ENCODE measurements at places on chromosomes 13 and 19.
A peak's percentile ranks its signal among the peaks of the same experiment; 100 is the strongest.

- no peak for DNase-seq
These were observed 24.2 kb downstream of the C19orf12 start for GRCh38 chr19:29690842-29691241.

DNA sequence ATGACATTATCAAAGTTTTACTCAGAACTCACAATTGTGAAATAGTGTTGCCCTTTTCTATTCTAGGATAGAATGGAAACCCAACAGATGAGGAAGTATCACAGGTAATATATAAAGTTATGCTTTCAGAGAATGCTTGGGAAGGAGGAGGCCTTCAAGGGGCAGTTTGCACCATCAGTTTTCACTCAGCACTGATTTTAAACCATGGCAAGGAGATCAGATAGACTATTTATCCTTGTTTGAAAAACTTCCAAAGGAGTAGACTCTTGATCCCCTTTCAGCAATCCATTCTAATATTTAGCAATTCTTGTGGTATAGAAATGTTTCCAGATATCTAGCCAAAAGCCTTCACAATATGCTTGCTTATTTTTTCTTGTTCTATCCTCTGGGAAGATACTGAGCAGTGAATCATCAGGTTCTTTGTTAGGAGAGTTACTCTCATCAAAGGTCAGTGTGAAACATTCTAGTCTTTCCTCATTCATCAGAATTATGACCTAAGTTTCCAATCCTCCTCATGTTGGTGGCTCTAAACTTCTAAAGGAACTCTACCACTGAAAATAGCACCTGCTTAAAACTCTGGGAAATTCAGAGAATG is 3.8 kb downstream of the GPC6 start:
- DNase-seq: no peak

DNA sequence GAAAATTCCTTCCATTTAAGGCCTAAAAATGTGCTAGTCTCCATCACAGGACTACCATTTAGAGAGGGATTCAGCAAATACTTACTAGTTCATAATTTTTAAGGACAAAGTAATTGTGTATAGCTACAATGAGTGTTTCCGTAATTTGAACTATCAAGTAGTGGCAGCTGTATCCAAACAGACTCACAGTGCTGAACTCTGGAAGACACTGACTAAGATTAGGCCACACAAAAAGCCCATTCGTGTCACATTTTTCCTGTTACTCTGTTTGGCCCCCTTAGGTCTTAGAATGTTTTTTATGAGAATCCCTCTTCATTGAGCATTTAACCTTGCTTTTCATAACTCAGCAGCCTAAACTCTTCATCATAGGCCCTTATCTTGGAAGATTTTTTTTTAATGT is 731.2 kb upstream of the PCDH9 start:
- DNase-seq: no peak

DNA sequence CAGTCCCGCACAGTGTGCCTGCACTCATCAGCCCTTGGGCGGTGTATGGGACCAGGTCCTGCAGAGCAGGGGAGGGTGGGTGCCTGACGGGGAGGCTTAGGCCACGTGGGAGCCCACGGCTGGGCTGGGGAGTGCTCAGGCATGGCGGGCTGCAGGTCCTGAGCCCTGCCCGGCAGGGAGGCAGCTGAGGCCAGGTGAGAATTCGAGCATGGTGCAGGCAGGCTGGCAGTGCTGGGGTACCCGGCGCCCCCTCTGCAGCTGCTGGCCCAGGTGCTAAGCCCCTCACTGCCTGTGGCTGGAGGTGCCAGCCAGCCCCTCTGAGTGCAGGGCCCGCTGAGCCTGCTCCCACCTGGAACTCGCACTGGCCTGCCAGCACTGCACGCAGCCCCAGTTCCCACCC is 630.9 kb upstream of the PCDH20 start:
- no peak for DNase-seq

DNA sequence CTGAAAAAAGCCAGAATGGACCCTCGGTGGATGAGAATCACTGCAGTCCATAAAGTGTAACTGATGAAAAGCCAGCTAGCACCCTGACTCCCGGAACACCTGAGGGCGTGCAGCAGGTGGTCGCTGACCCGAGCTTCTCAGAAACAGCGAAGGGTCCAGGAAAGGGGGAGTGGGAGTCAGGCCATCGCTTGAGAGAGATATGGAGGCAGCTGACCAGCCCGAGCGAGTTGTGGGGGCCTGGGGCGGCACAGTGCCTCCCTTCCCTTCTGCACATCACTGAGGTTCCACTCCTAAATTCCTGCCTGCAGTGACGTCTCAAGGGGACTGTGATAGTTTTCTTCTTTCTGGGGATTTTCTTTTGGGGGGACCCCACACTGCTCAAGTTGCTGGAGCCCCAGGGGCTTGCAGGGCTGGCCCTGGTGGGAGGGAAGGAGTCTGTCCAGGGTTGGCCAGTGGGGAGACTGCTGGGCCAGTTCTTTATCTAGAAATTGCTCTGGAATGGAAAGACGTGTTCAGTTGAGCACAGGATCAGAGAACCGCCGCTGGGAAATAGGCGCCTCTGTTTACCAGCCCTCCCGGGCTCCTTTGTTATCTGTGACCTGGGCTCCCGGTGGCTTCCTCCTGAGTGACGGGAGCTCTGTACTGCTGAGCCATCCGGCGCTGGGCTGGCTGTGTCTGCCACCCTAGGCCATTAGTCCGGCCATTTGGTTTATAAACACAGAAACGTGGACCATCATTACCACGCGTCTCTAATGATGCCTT is 71.3 kb downstream of the RAB20 start:
- no peak for DNase-seq

GRCh38 chr13:65633806-65634205 is 1596.3 kb downstream of the PCDH9 start:
- no peak for DNase-seq

- no peak for DNase-seq
These were observed 60.5 kb downstream of the CCNE1 start for GRCh38 chr19:29872224-29872731.

- no peak for DNase-seq
These were observed 35.8 kb upstream of the MEDAG start for GRCh38 chr13:30870049-30870884.

DNA sequence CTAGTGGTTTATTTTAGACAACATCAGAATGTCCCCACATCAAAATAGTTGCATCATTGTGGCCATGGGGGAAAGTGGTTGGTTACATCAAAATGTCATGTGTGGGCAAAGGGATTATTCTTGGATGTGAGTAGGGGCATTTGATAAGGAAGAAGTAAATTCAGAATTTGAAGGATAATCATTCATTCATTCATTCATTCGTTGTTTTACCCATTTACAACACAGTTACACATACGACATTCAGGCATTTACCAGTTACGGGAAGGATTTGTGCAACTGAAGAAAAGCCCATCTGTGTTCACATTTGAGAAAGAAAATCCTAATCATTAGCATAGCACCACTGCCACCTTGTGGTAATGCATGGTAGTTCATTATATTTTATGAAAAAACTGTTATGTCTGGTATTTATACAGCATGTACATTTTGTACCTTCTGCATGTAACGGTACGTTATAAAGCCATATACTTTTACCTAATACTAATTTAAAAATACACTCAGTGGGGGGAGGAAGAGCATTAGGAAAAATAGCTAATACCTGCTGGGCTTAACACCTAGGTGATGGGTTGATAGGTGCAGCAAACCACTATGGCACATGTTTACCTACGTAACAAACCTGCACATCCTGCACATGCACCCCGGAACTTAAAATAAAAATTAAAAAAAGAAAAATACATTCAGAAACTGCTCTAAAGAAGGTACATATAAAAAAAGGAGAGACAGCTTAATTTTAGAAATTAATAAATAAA is 62.1 kb downstream of the DGKH start:
- no peak for DNase-seq

- no peak for DNase-seq
These were observed 9.6 kb downstream of the CEBPA start for GRCh38 chr19:33292595-33293254.

- no peak for DNase-seq
These were observed 9.4 kb downstream of the ARMC6 start for GRCh38 chr19:19042732-19043280.

DNA sequence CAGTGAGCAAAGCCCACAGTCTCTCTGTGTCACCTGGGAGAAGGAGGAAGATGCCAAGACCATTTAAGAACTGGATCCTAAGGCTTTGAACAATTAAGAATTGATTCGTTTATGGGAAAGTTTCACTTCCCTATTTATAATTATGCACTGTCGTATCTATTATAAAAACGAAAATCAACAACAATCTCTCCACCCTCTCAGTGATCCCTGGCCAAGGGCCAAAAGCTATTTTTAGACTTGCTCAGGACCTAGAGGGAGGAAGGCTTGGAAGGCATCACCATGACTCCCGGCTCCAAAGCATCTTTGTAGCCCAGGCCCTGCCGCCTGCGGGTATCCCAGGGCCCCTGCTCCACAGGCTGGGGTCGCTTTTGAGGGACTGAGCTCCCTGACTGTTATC is 1.3 kb downstream of the RHPN2 start:
- no peak for DNase-seq

DNA sequence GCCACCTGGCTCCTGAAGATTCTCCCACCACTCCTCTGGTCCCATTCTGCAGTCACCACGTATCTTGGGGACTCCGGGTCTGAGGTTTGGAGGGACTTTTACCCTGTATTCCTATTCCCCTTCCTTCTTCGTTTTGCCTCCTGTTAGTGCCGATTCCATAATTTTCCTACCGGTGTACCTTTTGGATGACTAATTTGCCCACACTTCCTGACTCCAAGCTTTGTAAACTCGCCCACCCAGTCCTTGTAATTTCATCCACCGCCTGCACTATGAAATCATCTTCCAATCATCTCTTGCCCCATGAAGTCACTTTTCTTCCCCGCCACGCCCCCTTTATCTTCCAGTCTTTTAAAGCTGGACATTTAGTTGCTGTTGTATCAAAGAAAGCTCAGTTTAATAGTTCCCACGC is 572 bp downstream of the UCHL3 start:
- no peak for DNase-seq

GRCh38 chr19:7272856-7273578 is 21.2 kb downstream of the INSR start:
- no peak for DNase-seq

DNA sequence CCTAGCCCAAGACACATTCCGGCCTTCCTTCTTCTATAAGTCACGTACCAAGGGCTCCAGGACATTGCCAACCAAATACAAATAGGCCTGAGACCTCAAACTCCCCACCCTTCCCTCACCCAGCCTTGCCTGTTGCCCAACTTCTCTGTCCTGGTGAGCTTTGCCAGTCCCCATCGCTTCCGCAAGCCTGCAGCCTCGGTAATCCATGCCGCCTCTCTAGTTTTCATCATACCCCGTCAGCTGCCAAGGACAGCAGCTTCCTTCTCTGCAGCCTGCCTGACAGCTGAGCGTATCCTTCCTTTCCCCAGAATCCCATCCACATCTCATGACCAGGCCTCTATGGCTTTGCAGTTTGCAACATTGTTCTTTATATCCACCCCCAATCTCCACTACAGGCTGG is 36.6 kb upstream of the POMP start:
- DNase-seq: no peak

GRCh38 chr13:37492741-37493514 is 105.6 kb downstream of the POSTN start:
- no peak for DNase-seq

- peak; percentile 54 for DNase-seq
These were observed at the start of gene ZNF541 for GRCh38 chr19:47573071-47574026. TSS of gene ZNF541 (minus strand) at chr19:47573148. CDS start at chr19:47555856, 17,292 bp downstream.

- no peak for DNase-seq
These were observed 13.3 kb downstream of the ZNF816 start for GRCh38 chr19:52949422-52949821.

GRCh38 chr13:48975101-48975855 is 434 bp upstream of the FNDC3A start:
- no peak for DNase-seq

DNA sequence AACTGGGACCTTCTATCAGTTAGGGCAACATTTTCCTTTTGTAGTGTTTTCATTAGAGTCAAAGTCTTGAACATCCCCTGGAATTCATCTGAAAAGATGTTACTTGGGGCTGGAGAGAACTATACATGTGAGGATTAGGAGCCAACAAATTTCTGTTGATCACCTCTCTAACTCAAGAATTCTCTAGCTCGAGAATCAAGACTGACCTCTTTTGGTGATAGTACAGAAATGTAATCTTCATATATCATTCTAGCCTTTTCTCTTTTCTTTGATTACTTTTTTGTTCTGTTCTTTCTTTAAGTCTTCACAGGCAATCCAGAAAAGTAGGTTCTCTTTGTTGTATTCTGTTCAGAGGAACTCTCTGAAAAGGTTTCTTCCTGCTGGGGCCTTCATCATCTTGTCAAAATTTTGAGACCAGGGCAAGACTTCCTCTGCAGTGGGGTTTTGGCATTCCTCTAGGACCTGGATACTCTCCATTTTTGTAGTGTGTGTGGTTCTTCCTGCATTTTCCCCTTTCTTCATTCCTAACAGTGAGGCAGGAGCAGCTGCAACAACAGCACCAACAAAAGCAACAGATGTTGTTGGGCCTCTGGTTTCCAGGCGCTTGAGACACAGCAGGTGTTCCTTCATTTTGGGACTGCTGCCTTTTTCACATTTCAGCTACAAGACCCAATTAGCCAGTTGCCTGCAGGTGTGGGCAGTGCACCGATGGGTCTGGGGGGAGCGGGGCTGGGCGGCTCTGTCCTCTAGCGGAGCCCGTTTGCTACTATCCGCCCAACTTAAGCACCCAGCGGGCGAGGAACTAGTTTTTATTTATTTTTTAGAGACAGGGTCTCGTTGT is 26.2 kb downstream of the ELF1 start:
- DNase-seq: no peak

DNA sequence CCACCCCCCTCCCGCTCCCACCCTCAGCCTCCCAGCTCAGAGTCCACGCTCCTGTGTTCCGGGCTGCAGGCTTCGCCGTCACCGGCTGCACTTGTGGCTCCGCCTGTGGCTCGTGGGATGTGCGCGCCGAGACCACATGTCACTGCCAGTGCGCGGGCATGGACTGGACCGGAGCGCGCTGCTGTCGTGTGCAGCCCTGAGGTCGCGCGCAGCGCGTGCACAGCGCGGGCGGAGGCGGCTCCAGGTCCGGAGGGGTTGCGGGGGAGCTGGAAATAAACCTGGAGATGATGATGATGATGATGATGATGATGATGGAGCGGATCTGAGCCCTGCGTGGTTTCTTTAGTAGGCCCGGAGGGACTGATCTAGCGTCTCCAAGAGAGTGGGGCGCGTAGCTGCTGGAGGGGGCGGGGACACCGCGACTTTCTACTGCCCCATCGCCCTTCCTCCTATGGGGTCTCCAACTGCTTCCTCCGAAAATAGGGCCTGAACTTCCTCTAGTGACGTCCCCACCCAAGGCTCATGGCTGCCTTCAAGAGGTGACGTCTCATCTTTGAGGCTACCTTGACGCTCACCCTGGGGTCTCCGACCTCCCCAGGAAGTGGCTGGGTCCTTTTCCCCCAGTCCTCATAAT is 1.4 kb downstream of the RETN start:
- DNase-seq: no peak
